ENCODE measurements at places on chromosomes 6 and 20.

GRCh38 chr20:38159566-38159956 is 5.5 kb downstream of the TGM2 start:
- H3K27me3 ChIP-seq = no peaks in the 10 kb centered on the region
- H3K27ac ChIP-seq = no peak overlapping the region
- DNase-seq = no peak
- H3K36me3 ChIP-seq = no peaks in the 10 kb centered on the region
- H3K4me3 ChIP-seq = no peak overlapping the region

GRCh38 chr6:9704989-9705388 is 709.9 kb downstream of the TFAP2A start:
- no peaks in the 10 kb centered on the region for H3K27me3 ChIP-seq
- no peaks in the 10 kb centered on the region for H3K36me3 ChIP-seq
- H3K4me1 ChIP-seq = no peaks in the 10 kb centered on the region
- H3K4me3 ChIP-seq = no peak overlapping the region

GRCh38 chr6:43096451-43097097 is 20.5 kb downstream of the PTK7 start:
- peaks cover 17% of the 10 kb centered on the region for H3K4me1 ChIP-seq
- H3K36me3 ChIP-seq = no peaks in the 10 kb centered on the region
- no peaks in the 10 kb centered on the region for H3K27me3 ChIP-seq
- DNase-seq = peak; percentile 66

DNA sequence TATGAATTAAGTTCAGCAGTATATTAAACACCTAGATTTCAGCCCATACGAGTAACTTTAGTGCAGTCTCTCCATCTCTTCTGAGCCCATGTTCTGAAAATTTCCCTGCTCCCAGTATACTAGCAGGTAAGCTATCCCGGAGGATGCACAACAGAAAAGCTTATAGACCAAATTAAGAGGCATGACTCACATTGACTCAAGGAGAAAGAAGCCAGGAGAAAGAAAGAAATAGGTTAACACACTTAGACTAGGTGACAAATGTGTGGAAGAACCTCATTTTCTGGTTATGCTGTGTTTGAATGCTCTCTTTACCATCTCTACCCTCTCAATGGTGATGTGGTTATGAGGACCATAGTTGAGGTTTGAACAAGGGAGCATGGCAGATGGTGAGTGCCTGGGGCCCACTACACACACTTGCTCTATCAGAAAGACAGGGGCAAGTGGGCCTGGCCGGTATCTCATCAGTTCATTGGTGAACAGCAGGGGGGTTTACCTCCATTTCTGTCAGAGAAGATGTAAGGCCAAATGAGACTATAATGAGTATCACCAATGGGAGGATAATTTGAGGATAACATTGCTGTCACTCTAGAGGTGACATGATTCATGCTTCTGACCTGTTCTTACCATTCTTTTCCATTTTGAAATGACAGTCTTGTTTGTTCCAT is 902.3 kb upstream of the FLRT3 start:
- no peak overlapping the region for H3K4me3 ChIP-seq
- H3K27ac ChIP-seq = no peak overlapping the region
- DNase-seq = no peak
- H3K36me3 ChIP-seq = no peaks in the 10 kb centered on the region
- H3K27me3 ChIP-seq = no peaks in the 10 kb centered on the region
- no peaks in the 10 kb centered on the region for H3K4me1 ChIP-seq

Data from H9 (cell line).